Brain pericyte (primary cell): ENCODE measurements at places on chromosomes 13 and 19.

GRCh38 chr13:98834254-98834960 lies 81.9 kb upstream of the SLC15A1 start:
- no peak for DNase-seq

DNA sequence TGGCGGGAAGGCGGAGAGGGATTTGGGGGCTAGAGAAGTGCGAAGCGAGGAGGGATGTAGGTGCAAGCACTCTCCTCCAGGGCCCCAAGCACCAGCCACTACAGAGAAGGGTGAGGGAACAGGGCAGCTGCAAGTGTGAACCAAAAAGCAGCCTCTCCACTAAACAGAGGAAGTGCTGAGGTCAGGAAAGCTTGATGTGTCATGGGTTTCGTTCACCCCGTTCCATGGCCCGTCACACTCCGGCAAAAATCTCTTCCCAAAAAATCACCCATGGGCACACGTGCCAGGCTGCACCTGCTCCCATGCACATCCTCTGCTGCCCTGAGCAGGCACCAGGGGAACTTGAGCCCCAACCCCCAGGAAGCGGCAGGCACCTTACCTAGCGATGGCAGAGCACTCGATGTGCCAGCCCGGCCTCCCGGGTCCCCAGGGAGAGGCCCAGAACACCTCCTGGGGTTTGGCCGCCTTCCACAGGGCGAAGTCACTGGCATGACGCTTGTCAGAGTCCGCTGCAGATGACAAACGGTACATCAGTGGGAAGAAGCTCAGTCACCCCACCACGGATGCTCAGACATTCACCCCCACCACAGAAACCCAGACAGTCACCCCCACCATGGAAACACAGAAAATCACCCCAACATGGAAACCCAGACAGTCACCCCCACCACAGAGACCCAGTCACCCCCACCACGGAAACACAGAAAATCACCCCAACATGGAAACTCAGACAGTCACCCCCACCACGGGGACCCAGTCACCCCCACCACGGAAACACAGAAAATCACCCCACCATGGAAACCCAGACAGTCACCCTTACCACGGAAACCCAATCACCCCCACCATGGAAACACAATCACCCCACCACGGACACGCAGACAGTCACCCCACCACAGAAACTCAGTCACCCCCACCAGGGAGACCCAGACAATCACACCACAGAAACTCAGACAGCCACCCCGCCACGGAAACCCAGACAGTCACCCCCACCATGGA lies 29.0 kb downstream of the CARS2 start:
- DNase-seq = no peak

- DNase-seq = no peak
Measured at GRCh38 chr13:26446751-26447150, 110.7 kb upstream of the WASF3 start.

- no peak for DNase-seq
Measured at GRCh38 chr13:27601803-27602202, 18.5 kb downstream of the LNX2 start.

DNA sequence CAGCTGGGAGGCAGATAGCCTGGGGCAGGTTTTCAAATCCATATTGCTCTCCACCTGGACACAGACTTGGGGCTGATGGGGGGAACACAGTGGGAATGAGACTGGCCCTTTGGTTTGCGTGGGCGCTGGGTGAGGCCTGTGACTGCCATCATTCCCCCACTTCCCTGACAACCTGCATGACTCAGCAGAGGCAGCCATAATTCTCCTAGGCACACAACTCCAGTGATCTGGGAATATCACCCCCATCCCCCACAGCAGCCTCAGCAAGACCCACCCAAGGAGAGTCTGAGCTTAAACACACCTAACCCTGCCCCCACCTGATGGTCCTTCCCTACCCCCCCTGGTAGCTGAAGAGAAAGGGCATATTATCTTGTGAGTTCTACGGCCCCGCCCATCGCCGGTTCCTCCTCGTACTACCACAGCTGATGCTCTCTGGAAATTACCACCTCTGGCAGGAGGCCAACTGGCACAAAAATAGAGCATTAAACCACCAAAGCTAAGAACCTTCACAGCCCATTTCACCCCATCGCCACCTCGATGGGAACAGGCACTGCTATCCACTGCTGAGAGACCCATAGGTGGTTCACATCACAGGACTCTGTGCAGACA lies 71.0 kb downstream of the RNF17 start:
- no peak for DNase-seq

DNA sequence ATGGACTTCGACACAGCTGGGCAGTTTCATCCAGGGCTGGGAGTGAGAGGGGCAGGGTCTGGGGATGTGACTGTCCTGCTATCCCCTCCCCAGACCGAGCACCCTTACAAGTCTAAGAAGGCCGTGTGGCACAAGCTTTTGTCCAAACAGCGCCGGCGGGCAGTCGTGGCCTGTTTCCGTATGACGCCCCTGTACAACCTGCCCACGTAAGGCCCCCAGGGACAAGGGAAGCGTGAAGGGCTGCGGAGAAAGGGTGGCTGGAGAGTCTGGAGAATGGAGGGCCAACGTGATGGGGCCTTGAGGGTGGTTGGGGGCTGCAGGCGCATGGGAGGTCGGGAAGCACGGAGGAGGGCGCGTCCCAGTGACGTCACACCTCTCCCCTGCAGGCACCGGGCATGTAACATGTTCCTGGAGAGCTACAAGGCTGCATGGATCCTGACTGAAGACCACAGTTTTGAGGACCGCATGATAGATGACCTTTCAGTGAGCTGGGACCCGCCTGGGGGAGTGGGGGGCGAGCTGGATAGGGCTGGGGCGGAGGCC lies 89.5 kb downstream of the MAP4K1 start:
- no peak for DNase-seq

GRCh38 chr19:46495786-46496099 lies at the start of gene PNMA8B:
Gene PNMA8B, minus strand, starts transcription at chr19:46495867. Its CDS starts 402 bp downstream, at chr19:46495465.
- no peak for DNase-seq
